ENCODE measurements at places on chromosomes 6 and 20. TPM values are rescaled to one million over a fixed set of nuclear protein-coding genes. Genes with fewer than 3 reads are reported as not detected.

Gene LY6G6D
- not detected for total RNA-seq

Gene SKIC2
- 81.8 TPM for total RNA-seq

Gene ECT2L
- total RNA-seq = not detected

Gene TRIM38
- total RNA-seq = 1.1 TPM

Gene FYN
- 63.9 TPM for total RNA-seq

Gene PAK5
- total RNA-seq = 0.53 TPM

Gene TAF11
- total RNA-seq = 44.1 TPM

Gene CST2
- total RNA-seq = not detected

Gene HLA-DRB1
- 1.4 TPM for total RNA-seq

Gene TMEM200A
- 10.4 TPM for total RNA-seq

Gene HCRTR2
- not detected for total RNA-seq

Gene RXRB
- 21.5 TPM for total RNA-seq

Gene FAM83B
- total RNA-seq = 3.9 TPM

Gene DDRGK1
- total RNA-seq = 60.6 TPM

Gene COL11A2
- 4.4 TPM for total RNA-seq

Gene ENPP5
- total RNA-seq = 10.8 TPM

Gene PPT2
- 33.8 TPM for total RNA-seq

All from WTC11 (cell line).